Dermis blood vessel endothelial cell (primary cell): ENCODE measurements at places on chromosomes 1 and 21.
A peak's percentile ranks its signal among the peaks of the same experiment; 100 is the strongest.

DNA sequence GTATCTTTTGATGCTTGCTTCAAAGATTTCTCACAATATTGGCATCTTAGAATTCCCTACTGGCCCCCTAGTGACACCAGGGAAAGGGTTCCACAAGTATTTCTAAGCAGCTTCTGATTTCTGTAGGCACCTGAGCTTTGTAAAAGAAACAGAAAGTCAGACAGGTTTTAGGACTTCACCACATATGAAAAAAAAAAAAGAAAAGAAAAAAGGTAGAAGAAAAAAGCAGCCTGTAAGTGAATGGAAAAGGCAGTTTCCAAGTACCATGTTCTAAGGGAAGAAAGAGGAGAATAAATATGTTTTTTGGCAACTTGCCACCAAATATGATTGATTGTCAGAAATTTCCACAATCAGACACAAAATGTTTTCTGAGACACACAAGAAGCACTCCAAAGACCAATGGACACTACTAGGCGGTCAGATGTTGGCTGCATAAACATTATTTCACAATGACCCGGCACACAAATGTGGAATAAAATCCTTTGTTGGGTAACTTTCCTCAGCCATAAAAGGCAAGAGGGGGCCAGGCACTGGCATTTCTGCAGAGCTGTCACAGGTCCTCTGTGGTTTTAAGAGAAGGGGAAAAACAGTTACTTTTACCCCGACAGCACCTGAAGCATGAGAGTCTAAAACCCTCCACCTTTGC is 12.7 kb upstream of the CPLANE2 start:
- peak; percentile 70 for DNase-seq

- DNase-seq, result no peak
Measured at GRCh38 chr1:64043976-64044375, 159.4 kb upstream of the UBE2U start.

DNA sequence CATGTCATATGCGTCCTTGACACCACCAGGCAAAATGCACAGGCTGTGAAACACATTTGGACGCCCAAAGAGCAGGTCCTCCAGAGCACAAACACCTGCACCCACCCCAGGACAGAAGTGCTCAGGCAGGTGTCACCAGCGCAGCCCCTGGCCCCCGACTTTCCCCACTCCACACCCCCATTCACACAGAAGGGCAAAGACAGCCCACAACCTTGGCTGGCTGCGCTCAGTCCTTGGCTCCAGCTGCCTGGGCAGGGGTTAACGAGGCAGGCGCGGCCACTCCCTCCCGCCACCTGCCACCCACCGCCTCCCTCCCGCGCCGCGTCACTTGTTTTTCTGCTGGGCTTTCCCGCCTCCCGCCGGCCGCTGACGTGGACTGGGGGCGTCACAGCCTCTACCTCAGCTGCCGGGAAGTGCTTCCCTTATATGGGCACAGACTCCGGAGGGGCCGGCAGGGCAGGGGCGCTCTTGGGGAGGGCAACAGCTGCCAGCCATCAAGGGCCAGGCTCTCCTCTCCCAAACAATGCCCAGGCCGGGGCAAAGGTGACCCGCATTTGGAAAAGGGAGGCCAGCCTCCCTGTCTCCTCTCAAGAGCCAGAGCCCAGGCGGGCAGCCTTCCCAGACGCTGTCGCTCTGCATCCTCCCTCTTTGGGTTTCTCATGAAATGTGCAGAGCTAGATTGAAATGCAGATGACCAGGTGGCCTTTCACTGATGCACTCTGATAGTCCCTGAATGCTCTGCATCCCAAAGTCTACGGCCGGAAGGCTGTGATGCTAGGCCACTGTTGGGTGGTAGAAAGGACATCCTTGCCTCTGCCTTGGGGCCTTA is 14.8 kb upstream of the BTG2 start:
- DNase-seq, result peak; percentile 91

DNA sequence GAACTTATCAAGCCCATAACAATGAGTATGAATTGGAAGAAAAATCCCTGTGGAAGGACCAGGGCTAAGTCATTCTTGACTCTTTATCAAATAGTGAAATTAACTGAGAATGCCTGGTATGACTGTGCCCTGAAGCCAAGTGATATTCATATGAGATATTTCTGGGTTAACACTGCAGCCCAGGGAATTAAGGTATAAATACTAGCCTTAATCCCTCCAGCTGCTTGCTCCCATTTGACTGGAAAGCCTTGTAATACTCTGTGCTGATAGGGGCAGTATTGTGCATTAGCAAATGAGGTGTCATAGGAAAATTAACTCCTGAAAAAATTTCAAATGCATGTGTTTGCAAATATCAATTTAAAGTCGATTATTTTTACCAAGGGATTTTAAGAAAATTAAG is 568.8 kb downstream of the LMO4 start:
- no peak for DNase-seq

- no peak for DNase-seq
Measured at GRCh38 chr1:65009724-65010420, 43.5 kb upstream of the JAK1 start.

- no peak for DNase-seq
Measured at GRCh38 chr1:6426277-6426971, 1.8 kb downstream of the ESPN start.

DNA sequence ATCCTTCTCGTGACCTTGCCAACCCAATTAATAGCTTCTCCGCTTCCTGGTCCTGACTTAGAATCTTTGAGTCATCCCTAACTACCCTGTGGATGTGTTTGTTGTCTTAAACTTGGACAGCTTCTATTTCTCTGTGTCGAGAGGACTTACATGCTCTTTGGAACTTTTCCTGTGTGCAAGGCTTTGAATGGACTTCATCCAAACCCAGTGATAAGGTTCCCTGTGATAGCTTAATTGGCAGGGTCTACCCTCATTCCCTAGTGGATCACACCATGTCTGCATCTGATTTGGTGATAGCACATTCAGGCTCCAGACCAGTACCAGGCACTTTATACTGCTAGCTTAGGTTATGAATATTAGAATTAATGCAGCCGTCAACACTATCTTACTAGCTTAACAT is 378.2 kb upstream of the KAZN start:
- no peak for DNase-seq

GRCh38 chr1:172477216-172477615 is 33.3 kb upstream of the PIGC start:
- DNase-seq, result no peak

DNA sequence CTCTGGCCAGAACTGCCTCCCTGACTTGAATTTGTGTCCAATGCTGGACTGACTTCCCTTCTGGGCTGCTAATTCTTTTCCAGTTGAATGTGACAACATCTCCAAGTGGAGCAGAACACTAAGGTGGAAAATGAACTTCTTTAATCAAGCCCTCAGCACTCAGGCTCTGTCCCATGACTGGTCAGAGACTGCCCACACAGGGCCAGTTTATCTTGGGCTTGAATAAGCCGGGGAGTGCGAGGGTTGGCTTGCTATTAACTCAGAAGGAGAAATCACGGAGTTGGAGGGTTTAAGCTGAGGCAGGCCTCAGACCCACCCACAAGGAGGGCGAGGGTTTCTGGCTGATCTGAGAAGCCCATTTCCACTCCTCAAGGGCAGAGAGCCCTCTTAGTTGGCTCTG is 12.4 kb downstream of the KCNA10 start:
- DNase-seq, result no peak

GRCh38 chr1:21027805-21028204 is 148.9 kb downstream of the EIF4G3 start:
- DNase-seq, result no peak

DNA sequence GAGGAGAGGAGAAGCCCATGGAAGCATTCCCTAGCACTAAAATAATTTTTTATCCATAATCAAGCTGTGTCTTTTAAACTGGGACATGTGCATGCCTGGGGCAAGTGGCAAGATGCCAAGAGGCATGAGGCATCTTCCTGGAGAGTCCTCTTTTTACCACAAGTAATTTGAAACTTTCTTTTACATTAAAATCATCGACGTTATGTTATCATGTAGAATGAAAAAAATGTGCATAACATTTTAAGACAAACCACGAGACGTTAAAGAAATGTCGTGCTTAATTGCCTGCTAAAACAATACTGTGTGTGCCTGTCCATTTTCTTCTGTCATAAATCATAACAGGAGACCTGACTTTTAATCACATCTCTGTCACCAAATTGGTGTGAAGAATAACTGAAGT is 1.5 kb downstream of the STYXL2 start:
- DNase-seq, result no peak

DNA sequence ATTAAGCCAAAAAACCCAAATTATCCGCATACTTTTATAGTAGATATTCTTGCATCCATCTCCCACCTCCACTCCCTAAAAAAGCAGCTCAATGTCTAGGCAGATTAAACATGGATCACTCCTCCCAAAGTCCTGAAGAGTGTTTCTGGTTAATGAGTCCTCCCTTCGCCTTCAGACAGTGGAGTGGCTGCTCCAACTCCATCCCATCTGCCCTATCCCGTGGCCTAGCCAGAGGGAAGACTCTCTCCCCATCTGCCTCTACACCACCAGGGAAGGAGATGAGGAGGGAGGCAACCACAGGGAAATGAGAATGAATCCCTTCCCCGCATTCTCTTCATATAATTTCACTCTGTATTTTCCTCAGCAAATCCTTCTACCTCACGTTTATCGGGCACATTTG is 103.8 kb downstream of the SLC45A1 start:
- DNase-seq, result peak; percentile 32

GRCh38 chr1:116808200-116808847 is 54.1 kb downstream of the CD2 start:
- DNase-seq, result no peak

DNA sequence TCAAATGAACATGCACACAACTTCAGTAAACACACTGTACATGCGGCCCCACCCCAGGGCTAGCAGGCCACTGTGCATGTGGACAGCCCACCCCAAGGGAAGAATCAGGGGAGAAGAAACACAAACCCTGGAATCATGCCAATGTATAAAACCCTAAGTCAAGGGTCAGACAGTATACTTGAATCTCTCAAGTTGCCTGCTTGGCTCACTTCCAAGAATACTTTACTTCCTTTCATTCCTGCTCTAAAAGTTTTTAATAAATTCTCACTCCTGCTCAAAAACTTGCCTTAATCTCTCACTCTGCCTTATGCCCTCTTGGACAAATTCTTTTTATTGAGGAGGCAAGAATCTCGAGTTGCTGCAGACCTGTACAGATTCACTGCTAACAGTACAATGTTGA is 231.2 kb upstream of the CACYBP start:
- DNase-seq, result peak; percentile 6

- no peak for DNase-seq
Measured at GRCh38 chr21:45997205-45997494, 15.6 kb downstream of the COL6A1 start.

GRCh38 chr1:14759843-14760242 is 161.4 kb downstream of the KAZN start:
- no peak for DNase-seq

GRCh38 chr1:56958526-56958925 is 7.3 kb downstream of the C8B start:
- no peak for DNase-seq

- DNase-seq, result peak; percentile 74
Measured at GRCh38 chr1:59156526-59157199, 140.2 kb upstream of the FGGY start.

DNA sequence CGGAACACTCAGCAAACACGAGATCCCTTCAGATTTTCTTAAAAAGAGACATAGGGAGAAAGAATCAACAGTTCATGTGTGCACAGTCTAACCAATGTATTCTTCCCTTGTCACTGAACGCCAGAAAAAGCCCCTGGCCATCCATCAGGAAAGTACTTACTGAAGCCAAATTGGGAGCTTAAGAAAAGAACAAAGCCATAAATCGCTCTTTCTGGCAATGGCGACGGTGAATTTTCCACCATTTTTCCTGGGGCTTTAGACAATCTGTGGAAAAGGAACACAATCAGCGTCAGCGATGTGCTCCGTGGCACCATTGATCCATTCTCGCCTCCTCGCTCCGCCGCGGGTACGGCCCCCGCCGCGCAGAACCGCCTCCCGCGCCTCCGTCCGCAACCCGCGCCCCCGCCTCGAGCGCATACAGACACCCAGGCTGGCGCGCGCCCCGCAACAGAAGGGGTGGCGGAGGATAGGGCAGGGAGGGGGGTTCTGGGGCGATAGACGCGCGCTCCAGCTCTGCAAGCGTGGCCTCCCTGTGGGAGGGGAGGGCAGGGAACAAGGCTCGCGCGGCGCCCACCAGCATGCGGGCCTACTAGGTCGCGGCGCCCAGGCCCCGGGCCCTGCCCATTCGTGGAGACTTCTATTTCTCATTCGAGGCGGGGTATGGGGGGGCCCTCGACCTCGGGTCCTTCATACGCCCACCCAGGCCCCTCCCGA is 440 bp downstream of the PIGP start:
- DNase-seq, result peak; percentile 74

DNA sequence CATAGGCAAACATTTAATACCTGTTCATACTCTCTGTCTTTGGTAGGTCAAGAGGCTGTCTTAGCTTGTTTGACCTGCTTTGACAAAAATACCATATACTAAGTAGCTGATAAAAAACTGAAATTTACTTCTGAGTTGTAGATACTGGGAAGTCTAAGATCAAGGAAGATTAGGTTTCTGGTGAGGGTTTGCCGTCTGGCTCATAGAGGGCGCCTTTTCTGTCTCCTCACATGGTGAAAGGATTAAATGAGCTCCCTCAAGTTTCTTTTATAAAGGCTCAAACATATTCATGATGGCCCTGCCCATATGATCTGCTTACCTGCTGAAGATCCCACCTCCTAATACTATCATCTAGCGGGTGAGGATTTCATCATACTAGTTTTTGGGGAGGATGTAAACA is 1076.1 kb upstream of the NCAM2 start:
- DNase-seq, result no peak

GRCh38 chr1:161217831-161218230 is 2.7 kb downstream of the FCER1G start:
- DNase-seq, result no peak

- no peak for DNase-seq
Measured at GRCh38 chr1:232737917-232738316, 67.3 kb upstream of the MAP10 start.

DNA sequence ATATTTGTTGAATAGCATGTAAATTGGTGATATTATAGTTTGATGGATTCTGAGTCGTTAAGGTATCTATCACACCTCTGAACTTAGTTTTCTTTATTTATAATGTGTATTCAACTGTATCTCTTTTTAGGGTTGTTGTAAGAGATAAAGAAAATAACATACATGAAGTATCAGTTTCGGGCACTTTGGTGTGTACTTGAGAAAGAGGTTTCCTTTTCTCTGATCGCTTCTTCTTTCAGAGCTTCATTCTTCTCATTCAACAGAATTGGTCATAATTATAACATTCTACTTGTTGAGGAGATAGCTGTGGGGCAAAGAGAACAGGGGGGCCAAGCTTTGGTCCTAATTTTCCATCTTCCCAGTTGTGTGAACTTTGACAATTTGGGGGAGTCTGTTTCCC is 508.0 kb downstream of the PLPP3 start:
- no peak for DNase-seq
